ENCODE measurements at places on chromosomes 1 and 21. TPM values are rescaled to one million over a fixed set of nuclear protein-coding genes. Genes with fewer than 3 reads are reported as not detected.

Gene ADORA1
- total RNA-seq: 11.0 TPM

Gene IQGAP3
- total RNA-seq: 1.2 TPM

Gene MARK1
- total RNA-seq: 62.4 TPM

Gene BRDT
- total RNA-seq: not detected

Gene RNU1-2
- under 0.01 TPM for total RNA-seq

Gene ADGRL4
- total RNA-seq: 1.2 TPM

GRCh38 chr1:40267767-40268187, 9.7 kb downstream of the ZMPSTE24 start:
- no peak for DNase-seq

GRCh38 chr1:198927129-198927528, 288.3 kb downstream of the PTPRC start:
- no peak for DNase-seq

GRCh38 chr1:8693107-8693506, 124.3 kb downstream of the RERE start:
- no peak for DNase-seq

- DNase-seq: no peak
These were observed 9.7 kb upstream of the HYI start for GRCh38 chr1:43463479-43463878.

DNA sequence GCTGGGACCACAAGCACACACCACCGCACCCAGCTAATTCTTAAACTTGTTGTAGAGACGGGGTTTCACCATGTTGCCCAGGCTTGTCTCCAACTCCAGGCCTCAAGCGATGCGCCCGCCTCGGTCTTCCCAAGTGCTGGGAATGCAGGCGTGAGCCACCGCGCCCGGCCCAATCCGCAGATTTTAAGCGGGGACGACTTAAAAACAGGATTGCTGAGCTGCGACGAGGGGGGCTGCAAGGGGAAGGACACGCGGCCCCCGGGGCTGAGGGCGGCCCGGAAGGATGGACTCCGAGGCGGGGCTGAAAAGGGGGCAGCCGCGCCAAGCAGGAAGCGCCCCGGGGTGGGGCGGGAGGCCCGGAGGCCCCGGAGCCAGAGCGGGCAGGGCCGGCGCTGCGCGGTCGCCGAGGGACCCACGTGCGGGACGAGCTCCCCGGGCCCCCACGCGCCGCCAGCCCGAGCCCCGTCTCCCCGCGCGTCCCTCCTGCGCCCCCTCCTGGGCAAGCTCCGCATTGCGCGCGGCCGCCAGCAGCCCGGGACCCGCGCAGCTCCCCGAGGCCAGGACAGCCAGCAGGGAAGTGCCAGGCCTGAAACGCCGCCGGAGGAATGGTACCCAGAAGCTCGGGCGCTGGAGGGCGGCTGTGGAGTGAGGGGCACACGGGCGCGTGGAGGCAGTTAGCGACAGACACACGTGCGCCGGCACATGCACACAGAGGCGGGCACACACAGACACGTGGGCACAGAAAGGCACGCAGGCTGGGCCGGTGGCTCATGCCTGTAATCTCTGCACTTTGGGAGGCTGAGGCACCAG, 5.5 kb upstream of the PRKCZ start:
- peak; percentile 87 for DNase-seq

GRCh38 chr1:175089136-175089718, 21.6 kb downstream of the TNN start:
- no peak for DNase-seq

- DNase-seq: no peak
These were observed 20.5 kb downstream of the SLC19A2 start for GRCh38 chr1:169465281-169465680.

DNA sequence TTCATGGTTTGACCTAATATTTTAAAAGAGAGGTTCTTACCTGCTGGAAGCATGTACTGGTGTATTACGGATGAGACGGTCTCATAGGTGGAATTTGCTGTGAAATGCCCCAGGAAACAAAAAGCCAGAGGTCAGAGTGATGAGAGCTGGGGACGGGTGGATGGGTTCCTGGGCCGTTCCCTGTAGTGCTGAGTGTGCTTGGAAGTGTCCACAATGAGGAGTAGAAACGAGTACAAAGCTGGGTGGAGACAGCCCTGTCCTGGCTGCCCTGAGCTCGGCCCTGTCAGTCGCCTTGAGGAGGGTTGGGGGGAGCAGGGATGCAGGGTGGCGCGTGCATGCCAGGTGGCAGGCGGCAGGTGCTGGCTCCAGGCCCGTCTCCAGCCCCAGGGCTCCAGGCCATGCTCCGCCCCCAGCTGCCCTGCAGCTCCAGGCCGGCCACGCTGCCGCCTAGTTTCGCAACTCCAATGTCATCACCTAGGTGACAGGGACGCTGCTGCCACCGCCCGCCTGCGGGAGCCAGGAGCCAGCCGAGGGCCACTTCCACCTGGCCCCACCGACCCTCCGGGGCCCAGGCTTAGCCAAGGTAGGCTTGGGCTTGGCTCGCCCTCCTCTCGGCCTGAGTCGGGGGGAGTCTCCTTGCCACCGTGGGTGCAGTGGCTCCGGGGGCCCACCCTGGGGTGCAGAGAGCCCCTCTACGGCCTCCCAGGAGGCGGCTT, 16.4 kb downstream of the TP73 start:
- DNase-seq: no peak

DNA sequence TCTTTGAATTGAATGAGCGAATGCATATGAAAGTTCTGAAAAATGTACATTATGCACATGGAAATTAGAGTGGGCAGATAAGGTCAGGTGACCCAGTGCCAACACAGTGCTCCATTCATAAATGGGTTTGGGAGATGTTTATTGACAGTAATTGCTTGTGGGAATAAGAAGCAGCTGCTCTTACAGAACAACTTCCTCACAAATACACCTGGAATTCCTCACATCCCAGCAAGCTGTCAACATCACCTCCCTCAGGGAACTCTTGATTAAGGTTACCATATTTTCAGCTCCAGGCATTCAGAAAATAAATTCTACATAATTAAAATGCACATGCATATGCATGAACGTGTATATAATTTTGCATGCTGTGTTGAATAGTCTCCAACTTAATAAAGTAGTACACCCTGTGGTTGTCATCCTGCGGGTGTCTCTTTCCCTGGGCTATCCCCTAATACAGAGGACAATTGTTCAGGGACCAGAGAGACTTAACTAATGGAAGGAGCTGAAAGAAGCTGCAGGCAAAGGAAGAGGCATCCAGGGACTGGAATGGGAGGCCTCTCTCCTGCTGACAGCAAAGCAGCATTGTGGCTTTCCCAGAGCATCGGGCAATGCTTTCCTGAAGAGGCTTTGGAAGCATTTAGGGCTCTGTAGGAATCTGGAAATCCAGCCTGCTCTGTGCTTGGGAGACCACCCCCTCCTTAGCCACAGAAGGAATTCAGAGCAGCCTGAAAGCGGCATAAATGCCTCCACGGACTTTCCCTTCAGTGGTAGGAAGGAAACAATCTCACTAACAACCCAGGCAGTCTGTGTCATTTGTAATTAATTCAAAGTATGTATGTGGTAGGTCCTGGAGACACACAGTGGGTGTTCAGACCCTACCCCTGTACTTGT, 55.2 kb upstream of the GNG12 start:
- no peak for DNase-seq

All from frontal cortex (tissue), 4 donors.